Type B pancreatic cell (in vitro differentiated cells): ENCODE measurements at places on chromosomes 4 and X. TPM values are rescaled to one million over a fixed set of nuclear protein-coding genes. Genes with fewer than 3 reads are reported as not detected.

Gene GRIA2
- total RNA-seq = 4.3 and 12.0 TPM in 2 replicates

DNA sequence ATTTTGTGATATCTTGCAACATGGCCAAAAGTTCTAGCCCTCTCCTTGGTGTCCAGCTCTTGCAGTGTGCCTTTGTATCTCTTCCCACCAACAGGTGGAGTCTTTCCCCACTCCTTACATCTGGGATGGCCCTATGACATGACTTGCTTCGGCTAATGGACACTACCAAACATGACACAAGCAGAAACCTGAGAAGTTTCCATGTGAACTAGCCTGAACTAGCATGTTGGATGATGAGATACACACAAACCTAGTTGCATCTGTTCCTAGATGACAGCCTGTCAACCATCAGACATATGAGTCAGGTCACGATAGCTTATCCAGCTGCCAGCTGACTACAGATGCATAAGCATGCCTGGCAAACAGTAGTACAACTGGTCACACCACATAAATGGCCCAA lies 207.5 kb upstream of the FTHL17 start:
- no peak for DNase-seq

DNA sequence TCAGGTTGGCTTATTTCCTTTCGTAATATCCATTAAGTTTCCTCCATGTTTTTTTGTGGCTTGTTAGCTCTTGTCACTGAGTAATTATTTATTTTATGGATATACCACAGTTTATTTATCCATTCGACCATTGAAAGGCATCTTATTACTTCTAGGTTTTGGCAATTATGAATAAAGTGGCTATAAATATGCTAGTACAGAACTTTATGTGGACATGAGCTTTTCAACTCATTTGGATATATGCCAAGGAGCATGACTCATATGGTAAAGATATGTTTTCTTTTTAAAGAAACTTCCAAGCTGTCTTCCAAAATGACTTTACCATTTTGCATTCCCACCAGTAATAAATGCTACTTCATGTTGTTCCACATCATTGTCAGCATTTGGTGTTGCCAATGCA lies 803.6 kb downstream of the GLUD2 start:
- DNase-seq = no peak

GRCh38 chr4:95193391-95194224 lies 355.2 kb downstream of the UNC5C start:
- no peak for DNase-seq

DNA sequence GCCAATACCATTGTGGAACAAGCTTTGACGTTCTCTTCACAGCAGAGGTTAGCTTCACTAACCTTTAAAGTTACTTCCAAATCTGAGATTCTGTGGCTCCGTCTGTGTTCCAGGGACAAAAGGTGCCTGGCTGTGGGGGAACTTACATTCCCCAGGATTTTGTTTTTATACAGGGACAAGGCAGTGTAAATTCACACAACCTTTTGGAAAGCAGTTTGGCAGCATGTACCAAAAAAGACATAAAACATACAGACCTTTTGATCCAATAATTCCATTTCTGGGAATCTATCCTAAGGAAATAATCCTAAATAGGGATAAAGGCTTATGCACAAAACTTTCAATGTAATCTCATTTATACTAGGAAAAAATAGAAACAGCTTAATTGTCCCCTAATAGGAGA lies 8.9 kb upstream of the C1QTNF7 start:
- no peak for DNase-seq

Gene MAGEA1
- total RNA-seq = not detected in 2 replicates

Gene NLGN3
- 0.86 and 17.9 TPM in 2 replicates for total RNA-seq

Gene AKAP4
- total RNA-seq = not detected in 2 replicates

- DNase-seq = no peak
Measured at GRCh38 chrX:75229774-75230173, 44.1 kb upstream of the UPRT start.

GRCh38 chrX:63560601-63561218 lies 209.6 kb upstream of the SPIN4 start:
- DNase-seq = no peak

GRCh38 chrX:5180135-5180741 lies 1048.4 kb downstream of the NLGN4X start:
- DNase-seq = no peak

GRCh38 chrX:64975491-64975890 lies 759 bp downstream of the ZC4H2 start:
- DNase-seq = no peak

GRCh38 chr4:143713955-143714625 lies 13.6 kb upstream of the FREM3 start:
- DNase-seq = no peak

- DNase-seq = no peak
Measured at GRCh38 chr4:108446556-108446955, 173.8 kb upstream of the RPL34 start.

GRCh38 chrX:38109042-38109898 lies 102.9 kb downstream of the SYTL5 start:
- no peak for DNase-seq

- DNase-seq = no peak
Measured at GRCh38 chr4:182192511-182193181, 50.6 kb upstream of the TENM3 start.

Gene GAGE12E
- not detected in 2 replicates for total RNA-seq

Gene CLOCK
- total RNA-seq = 11.8 and 17.5 TPM in 2 replicates

Gene ARMCX2
- 50.0 and 86.1 TPM in 2 replicates for total RNA-seq

Gene SHROOM4
- 3.9 and 13.3 TPM in 2 replicates for total RNA-seq

Gene SPATA4
- total RNA-seq = 0.33 and 0.75 TPM in 2 replicates

Gene SMIM10L2A
- 2.6 and 4.8 TPM in 2 replicates for total RNA-seq

Gene CTPS2
- 46.7 and 59.0 TPM in 2 replicates for total RNA-seq

DNA sequence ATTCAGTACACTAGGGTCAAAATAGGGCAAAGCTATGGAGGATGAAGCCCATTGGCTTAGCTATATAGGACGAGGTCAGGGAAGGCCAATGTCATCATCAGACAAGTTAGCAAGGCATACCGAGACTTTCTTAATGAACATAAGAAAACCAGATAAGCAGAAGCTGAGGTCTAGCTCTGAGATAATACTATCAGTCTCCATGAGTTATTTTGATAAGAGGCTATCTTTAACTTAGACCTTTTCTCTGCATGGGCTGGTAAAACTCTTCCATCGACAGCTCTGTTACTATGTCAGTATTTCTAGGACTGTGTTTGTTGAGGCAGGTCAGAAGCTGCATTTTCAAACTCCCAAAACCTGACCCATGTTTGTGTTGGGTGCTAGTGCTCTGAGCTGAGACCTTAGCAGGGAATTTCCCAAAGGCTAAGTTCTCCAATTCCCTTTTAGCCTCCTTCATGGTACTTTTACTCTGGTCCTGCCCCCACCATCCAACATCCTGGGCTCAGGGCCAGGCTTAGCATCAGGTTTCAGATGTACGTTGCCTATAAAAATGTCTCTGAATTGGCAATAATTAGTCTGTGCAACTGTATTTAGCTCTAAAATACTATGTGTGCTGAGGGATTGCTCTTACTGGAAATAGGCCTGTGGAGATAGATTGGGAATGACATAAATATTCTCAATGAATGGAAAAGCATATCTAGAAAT lies 29.3 kb upstream of the LRAT start:
- no peak for DNase-seq

DNA sequence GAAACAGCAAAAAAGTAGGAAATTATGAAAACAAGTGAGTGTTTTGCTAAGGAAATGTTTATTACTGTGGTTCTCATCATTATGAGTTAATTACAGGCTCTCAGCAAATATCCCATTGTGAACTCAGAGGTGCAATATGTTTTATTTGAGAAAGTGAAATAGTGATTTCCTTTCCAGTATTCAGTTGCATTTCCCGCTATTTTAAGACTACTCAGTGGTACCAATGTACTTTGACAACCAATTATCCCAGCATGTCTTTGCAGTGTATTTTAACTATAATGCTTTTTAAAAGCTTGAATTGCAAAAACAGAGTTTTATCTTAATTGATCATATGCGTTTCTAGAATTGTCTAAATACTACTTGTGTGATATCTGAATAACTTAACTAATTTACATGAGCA lies 383.8 kb upstream of the TENM3 start:
- no peak for DNase-seq

GRCh38 chrX:33307911-33308354 lies 96.6 kb upstream of the DMD start:
- DNase-seq = no peak

- DNase-seq = no peak
Measured at GRCh38 chrX:11416600-11416999, 123.4 kb downstream of the AMELX start.

DNA sequence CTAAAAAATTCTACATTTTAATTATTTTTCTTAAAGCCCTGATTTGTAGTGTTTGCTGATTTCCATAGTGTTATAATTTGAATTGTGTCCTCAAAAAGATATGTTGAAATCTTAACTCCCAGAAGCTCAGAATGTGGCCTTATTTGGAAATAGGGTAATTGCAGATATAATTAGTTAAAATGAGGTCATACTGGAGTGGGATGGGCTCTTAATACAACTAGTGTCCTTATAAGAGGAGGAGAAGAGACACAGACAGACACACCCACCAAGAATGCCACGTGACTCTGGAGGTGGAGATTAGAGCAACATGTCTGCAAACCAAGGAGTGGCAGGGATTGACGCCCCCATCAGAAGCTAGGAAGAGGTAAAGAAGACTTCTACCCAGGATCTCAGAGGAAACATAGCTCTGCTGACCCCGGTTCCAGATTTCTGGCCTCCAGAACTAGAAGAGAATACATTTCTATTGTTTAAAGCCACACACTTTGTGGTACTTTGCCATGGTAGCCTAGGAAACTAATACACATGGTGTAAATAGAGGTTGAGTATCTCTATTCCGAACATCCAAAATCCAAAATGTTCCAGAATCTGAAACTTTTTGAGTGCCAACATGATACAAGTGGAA lies 70.5 kb upstream of the IRF2 start:
- DNase-seq = no peak

DNA sequence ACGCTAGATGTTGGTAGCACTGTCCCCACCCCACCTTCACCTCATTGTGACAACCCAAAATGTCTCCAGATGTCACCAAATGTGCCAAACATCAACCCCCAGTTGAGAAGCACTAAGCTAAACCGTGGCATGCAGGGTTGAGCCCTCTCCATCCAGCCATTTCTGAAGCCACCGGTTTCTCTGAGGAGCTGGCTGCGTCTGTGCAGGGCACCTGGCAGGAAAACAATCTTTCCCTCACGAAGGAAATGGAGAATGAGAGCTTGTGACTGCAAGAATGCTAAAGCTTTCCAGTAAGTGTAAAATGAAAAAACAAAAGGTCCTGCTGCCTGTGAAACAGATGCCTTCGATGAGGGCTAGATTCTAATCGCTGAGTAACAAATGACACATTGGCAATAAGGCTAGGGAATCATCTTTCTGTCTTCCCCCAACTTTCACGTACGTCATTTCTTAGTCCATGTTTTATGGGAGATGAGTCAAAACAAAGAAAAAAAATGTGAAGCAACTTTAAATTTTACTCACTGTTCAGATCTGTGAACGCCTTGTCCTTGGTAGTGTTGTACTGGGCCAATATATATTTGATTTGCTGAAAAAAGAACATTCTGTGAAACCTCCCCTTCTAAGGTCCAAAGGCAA lies 59.9 kb downstream of the PROM1 start:
- no peak for DNase-seq

GRCh38 chrX:134025986-134026545 lies 40.7 kb upstream of the GPC3 start:
- no peak for DNase-seq

GRCh38 chr4:24547979-24548378 lies 36.4 kb downstream of the DHX15 start:
- DNase-seq = no peak

Gene ABRAXAS1
- total RNA-seq = 15.7 and 22.8 TPM in 2 replicates

GRCh38 chrX:15214588-15214987 lies 55.3 kb downstream of the ASB9 start:
- DNase-seq = no peak

GRCh38 chr4:138408758-138409157 lies 166.6 kb upstream of the SLC7A11 start:
- no peak for DNase-seq

DNA sequence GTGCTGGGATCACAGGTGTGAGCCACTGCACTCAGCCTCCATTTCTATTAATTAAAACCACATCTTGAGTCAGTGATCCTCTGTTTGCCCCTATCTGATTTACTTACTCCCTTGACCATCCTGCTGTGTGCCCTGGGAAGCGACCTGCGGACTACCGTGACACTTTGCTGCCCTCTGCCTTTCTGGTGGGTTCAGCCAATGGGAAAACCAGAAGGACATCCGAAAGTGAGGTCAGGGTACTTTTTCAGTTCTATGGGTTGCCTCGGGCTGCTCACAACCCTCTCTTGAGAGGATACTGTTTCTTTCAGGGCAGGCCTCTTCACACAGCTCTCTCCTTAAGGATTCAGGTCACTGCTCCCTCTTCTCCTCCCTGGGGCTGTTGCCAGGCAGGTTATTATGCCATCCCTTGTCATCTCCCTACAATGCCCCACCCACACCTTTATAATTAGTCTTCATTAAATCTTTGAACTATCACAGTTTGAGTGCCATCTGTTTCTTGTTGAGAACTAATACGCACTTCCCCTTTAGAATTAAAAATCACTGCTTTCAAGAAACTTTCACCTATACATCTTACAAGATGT lies 21.4 kb downstream of the PLAC8 start:
- no peak for DNase-seq

Gene F9
- total RNA-seq = 0.24 and 0.36 TPM in 2 replicates

Gene IGSF1
- 15.7 and 19.2 TPM in 2 replicates for total RNA-seq

Gene SSX4
- not detected in 2 replicates for total RNA-seq

DNA sequence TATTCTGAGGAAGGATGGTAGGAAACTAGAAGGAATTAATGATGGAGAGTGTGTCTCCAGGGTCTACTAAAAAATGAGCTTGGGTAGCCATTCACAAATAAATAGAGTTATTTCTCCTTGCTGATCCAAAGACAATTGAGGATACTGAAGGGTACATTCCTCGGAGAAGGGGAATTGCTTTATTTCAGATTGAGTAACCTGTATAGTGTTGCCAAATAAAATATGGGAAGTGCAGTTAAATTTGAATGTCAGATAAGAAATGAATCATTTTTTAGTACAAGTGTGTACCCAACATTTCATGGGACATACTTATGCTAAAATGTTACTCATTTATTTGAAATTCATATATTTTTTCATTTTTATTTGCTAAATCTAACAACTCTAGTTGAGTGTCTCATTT lies 16.0 kb upstream of the VSIG1 start:
- no peak for DNase-seq

Gene RBMXL3
- not detected in 2 replicates for total RNA-seq

- no peak for DNase-seq
Measured at GRCh38 chrX:106875151-106875550, 28.0 kb downstream of the RIPPLY1 start.

Gene DSPP
- not detected in 2 replicates for total RNA-seq

GRCh38 chr4:132383571-132384199 lies 765.4 kb upstream of the PCDH10 start:
- no peak for DNase-seq

DNA sequence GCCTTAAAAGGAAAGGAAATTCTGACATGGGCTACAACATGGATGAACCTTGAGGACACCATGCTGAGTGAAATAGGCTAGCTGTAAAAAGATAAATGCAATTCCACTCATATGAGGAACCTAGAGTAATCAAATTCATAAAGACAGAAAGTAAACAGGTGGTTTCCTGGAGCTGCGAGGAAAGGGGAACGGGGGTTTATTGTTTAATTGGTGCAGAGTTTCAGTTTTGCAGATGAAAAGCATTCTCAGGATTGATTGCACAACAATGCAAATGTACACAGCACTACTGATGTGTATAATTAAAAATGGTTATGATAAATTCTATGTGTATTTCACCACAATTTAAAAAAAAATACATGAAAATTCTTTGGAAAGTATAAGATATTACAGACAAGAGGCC lies 24.0 kb downstream of the PLRG1 start:
- DNase-seq = no peak

GRCh38 chr4:60794372-60794771 lies 405.8 kb upstream of the ADGRL3 start:
- no peak for DNase-seq

- DNase-seq = no peak
Measured at GRCh38 chr4:25454476-25454875, 77.4 kb downstream of the ANAPC4 start.

Gene SULT1B1
- total RNA-seq = 2.5 and 4.4 TPM in 2 replicates
